ENCODE measurements at places on chromosomes 6 and 20.

DNA sequence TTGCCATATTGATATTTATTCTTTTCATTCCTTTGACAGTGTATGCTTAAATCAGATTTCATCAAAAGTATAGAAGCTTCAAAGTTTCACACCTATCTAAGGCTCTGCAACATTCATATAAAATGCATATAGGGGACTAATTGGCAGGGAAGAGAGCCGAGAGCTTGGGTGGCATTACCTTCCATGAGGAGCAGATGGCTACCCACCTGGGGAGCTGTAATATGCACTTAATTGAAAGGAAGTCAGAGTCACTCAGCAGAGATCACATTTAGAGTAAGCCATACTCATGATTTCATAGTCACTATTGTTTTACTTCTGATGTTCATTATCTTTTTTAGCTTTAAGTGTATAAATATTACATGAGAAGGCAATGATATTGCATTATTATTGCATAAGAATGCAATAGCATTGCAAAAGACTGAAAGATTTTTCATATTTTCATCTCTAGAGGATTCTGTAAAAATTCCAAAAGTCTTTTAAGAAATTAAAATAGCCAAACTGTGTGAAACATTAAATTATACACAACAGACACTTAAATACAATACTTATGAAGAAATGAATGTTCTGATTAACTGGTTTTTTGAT lies 1305.2 kb downstream of the EPHA7 start:
- DNase-seq: no peak

DNA sequence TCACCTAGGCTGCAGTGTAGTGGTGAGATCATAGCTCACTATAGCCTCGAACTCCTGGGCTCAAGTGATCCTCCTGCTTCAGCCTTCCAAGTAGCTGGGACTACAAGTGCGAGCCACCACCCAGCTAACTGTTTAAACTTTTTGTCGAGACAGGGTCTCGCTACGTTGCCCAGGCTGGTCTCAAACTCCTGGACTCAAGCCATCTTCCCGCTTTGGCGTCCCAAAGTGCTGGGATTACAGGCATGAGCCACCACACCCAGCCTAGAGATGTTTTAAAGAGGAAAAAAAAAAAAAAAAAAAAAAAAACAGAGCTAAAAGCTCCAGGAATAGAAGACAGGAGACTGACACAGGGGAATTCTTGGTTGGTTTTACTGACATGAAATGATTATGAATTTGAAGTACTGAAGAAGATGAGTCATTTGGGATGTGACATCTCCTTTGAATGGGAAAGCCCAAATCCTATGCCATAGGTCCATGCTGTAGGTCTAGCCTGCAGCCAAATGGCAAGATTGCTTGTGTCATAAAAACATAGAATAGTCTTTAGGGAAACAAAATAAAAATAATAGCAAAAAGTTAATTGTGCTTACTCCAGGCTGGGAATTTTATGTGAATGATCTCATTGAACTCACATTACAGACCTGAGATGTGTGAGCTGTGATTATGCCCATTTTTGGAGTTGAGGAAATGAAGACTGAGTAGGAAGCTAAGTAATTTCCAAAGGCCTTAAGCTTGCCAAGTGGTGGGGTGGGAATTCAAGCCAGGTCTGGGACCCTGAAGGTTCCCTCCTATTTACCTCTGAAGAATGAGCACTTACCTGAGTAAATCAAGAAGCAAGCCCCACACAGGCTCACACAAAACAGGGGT lies 24.3 kb upstream of the NHSL1 start:
- DNase-seq: no peak

DNA sequence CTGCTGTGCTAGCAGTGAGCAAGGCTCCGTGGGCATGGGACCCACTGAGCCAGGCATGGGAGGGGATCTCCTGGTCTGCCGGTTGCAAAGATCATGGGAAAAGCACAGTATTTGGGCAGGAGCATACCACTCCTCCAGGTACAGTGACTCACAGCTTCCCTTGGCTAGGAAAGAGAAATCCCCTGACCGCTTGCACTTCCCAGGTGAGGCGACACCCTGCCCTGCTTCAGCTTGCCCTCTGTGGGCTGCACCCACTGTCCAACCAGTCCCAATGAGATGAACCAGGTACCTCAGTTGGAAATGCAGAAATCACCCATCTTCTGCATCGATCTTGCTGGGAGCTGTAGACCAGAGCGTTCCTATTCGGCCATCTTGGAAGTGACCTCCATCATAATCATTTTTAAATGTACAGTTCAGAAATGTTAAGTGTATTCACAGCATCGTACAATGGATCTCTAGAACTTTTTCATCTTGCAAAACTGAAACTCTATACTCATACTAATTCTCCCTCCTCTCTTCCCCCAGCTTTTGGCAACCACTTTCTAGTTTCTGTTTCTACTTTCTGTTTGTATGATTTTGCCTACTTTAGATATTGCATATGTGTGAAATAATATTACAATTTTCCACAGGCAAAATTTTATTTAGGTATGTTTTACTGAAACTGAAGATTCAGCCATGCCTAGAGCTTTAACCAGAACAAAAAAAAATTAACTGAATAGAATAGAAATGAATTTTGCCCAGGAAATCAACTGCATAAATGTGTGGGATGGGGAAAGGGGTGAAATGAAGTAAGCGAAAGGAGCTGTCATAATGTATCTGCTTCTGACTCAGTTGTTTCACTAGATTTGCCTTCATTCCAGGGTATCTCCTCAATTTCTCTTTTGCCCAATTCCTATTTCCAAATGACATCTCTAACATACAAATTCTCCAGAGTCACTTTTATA lies 100.0 kb downstream of the RWDD2A start:
- no peak for DNase-seq

DNA sequence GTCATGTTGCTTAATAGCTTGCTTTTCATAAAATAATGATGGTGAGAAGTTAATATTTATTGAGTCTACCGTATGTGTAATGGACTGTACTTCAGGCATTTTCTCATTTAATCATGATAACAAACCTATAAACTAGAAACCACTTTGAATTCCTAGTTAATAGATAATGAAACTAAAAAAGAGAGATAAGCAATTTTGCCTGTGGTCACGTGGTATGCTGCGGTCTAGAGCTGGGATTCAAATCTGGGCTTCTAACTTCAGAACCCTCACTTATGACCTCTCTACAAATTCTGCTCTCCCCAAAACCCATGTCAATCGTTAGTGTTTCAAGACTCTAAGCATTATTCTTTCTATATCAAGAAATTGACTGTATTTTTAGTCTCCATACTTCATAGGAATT lies 700.7 kb downstream of the PRKN start:
- no peak for DNase-seq

GRCh38 chr20:46962452-46963195 lies 68.0 kb downstream of the EYA2 start:
- no peak for DNase-seq

DNA sequence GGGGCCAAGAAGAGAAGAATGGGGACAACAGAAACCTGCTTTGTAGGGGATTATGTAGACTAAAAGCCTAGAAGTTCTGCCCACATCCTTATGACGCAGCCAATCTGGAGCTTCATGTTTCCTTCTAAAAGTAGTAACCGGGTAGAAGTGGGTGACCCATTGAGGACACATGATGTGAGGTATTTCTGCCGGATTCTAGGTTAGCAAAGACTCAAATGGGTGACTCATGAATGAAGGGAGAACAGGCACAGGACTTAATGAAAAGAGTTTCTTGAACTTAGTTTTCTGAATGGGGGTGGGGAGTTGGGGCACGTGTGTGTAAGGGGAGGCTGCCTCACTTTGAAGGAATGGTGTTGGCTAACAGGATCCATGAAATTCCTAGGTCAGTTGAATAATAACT lies 68.8 kb downstream of the CDS2 start:
- DNase-seq: no peak

DNA sequence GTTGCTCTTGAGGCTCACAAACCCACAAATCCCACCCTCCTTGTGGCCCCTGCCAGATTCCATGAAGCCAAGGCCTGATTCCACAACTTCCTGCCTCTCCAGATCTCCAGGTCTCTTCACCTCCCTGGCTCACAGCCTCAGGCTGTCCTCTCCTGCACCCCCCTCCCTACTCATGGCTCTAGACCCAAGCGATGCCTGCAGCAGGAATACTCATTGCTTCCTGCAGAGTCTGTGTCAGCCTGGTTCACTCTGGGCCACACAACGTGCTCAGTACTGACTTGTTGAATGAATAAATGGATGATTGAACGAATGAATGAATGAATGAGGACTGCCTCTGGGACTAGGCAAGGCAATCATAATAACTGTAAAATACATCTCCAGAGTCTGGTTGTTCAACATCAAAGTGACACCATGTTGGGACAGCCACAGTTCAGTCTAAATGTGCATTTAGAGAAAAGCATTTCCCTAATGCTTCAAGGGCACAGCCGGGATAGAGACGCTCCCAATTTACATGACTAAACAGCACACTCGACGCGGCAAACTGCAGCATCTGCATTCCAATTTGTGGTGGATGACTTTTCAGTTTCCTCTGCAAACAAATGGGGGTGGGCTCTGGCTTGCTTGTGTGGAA lies 139.9 kb downstream of the GRM4 start:
- no peak for DNase-seq

- DNase-seq: no peak
These were observed 160.8 kb downstream of the CDC5L start for GRCh38 chr6:44548319-44548718.

GRCh38 chr6:119084784-119085183 lies 6.3 kb upstream of the FAM184A start:
- DNase-seq: no peak

DNA sequence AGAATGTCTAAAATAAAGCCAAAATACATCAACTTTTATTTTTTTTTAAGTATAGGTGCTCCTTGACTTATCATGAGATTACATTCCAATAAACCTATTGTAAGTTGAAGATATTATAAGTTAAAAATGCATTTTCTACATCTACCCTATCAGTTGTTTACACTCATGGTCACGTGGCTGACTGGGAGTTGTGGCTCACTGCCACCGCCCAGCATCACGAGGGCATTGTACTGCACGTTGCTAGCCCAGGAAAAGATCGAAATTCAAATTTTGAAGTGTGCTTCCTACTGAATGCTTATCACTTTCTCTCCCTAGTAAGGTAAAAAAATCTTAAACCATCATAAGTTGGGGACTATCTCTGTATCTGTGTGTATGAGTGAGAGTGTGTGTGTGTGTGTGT lies 126.6 kb upstream of the RIN2 start:
- no peak for DNase-seq

DNA sequence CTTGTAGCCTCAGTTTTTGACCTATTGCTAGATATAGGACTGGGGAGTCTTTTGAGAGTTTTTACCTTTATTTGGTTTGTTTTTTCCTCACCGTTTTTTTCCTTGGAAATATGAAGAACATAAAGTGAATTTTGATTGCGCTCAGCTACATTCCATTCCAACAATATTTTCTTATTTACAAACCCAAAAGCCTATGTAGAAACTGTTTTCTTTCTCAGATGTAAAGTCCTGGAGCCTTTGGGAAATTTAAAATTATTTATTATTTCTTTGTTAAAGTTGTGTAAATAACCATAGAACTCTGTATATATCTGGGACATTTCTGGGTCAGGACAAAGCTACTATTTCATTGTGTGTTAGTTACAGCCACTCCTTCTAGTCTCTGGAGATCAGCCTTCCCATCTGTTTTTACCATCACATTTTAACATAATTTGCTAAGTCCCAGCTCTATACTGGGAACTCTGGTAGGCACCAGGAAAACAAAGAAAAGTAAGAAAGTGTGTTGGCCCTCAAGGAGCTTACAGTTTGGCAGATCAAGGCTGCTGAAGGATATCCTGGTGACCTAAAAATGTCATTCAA lies 68.8 kb downstream of the JAG1 start:
- DNase-seq: no peak

- no peak for DNase-seq
These were observed 14.1 kb downstream of the SYNDIG1 start for GRCh38 chr20:24483435-24484080.

GRCh38 chr6:138865480-138866109 lies 69.7 kb downstream of the ECT2L start:
- DNase-seq: no peak

- no peak for DNase-seq
These were observed 17.5 kb downstream of the PIM1 start for GRCh38 chr6:37187321-37188022.

- DNase-seq: no peak
These were observed 74.6 kb upstream of the XRN2 start for GRCh38 chr20:21228511-21228910.

GRCh38 chr20:36113036-36113435 lies 41.5 kb upstream of the EPB41L1 start:
- no peak for DNase-seq

GRCh38 chr6:20718705-20719653 lies 184.7 kb downstream of the CDKAL1 start:
- DNase-seq: no peak

GRCh38 chr6:72316675-72317380 lies 305.0 kb upstream of the KCNQ5 start:
- no peak for DNase-seq

Measured in stimulated activated CD4-positive, alpha-beta T cell treated with anti-CD3 and anti-CD28 coated beads, Interleukin-12 subunit alpha, Interleukin-12 subunit beta, amount 100 ng/mL, for 4 hours (primary cell).